ENCODE measurements at places on chromosomes 4 and X.

- peak; percentile 69 for DNase-seq
These were observed 34.6 kb downstream of the SEPTIN11 start for GRCh38 chr4:76984127-76984526.

GRCh38 chr4:136328131-136328530, 1204.2 kb downstream of the PCDH18 start:
- DNase-seq: no peak

- DNase-seq: peak; percentile 8
These were observed 64.5 kb downstream of the GPRIN3 start for GRCh38 chr4:89242864-89243732.

DNA sequence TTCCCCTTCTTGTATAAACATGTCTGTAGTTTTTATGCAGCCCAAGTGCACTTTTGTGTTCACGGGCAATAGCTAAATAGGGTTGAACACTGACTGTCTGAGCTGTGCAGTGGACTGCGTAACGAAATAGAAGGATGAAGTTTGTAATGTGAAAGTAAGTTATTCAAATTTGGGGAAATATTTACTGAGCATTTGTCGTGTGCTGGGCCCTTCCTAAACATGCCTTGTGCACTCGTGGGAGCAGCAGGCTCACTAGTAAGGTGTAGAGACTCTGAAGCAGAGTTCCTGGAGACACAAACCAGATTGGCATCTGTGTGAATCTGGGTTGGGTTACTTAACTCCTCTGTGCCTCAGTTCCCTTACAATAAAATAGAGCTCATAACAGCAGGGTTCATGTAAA, 51.7 kb upstream of the C1QTNF7 start:
- no peak for DNase-seq

DNA sequence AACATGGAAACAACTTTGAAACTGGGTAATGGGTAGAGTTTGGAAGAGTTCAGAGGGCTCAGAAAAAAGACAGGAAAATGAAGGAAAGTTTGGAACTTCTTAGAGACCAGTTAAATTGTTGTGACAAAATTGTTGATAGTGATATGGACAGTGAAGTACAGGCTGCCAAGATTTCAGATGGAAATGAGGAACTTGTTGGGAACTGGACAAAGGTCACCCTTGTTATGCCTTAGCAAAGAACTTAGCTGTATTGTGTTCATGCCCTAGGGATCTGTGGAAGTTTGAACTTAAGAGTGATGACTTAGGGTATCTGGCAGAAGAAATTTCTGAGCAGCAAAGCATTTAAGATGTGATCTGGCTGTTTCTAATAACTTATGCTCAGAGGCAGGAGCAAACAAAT, 5.1 kb upstream of the ARL13A start:
- no peak for DNase-seq

DNA sequence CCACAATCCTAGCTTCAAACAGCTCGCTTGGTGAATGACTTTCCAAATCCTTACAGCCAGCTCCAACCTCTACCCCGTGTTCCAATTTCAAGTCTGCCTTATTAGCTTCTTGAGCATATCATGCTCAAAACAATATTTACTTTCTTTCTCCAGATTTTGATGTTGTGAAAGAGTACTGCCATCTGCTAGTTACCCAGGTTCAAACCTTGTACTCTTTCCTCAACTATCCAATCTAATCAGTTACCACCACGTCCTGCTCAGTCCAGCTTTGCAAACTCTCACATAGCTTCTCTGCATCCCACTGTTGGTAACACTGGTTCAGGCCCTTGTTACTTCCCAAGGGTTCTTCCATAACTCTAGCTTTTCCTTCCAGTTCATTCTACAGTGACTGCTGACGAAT, 179.1 kb downstream of the NR3C2 start:
- DNase-seq: no peak

DNA sequence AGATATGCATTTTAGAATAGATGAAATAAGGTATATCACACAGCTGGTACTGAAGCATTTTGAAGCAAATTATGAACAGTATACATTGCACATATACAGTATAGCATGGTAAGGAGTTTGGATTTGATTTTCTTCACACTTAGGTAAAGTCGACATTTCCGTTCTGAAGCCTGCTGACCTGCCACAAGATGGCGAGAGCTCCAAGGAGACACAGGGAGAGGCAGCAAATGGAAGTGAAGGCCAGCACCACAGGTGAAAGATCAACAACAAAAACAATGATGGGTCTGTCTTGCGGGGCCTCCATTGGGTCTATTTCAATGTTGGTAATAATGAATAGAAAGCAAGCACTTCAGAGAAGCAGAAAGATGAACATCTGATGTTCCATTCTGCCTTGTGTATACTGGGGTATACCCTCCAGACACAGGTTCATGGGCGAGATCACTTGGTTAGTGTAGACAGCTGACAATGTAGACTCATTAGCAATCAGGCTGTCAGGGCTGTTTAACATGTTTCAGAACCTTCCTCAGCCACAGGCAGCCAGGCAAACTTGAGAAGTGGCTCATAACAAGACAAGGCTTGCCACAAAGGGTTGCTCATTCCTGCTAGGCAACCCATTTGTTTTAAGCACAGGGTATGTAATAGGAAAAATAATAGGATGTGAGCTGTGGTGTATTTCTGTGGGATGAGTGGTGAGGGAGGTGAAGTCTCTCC, 21.4 kb upstream of the NOX1 start:
- peak; percentile 9 for DNase-seq
